ENCODE measurements at places on chromosomes 11 and 22.

DNA sequence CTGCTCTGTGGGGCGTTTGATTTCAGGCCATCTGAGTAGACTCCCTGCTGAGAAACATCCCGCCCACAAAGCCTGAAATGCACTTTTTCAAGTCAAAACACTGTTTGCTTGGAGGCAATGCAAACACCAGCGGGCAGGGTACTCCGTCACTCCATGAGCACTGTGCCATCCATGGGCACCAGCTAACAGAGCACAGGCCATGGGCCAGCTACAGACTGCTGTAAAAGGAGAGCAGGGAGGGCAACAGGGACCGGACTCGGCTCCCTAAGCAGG lies 16.6 kb upstream of the EFCAB6 start:
- no peak for DNase-seq

DNA sequence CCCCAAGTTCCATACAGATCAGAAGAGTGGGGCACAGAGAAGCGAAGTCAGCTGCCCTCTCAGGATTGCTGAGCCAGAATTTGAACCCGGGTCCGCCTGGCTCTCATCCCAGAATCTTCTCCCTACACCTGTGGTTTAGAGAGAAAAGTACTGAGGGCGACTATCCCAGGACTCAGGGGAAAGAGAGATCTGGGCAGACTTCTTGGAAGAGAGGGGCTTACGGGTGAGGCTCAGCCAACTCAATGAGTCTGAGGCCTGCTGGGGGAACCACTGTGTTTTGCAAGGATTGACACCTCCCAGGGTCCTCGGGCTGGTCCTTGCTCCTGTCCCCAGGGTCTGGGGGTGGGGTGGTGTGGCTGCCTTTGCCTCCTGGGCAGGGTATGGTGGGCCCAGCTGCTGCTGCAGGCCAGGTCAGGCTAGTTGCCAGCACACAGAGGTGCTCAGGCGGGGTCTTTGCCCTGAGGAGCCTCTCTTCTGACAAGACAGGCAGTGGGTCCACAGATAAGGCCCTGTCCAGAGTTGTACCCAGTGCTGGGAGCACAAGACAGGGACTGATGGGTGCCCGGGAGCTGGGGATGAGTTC lies 1.2 kb downstream of the CAPN5 start:
- DNase-seq, result no peak

- no peak for DNase-seq
Observed at GRCh38 chr11:10298342-10298741, 4.3 kb upstream of the SBF2 start.

DNA sequence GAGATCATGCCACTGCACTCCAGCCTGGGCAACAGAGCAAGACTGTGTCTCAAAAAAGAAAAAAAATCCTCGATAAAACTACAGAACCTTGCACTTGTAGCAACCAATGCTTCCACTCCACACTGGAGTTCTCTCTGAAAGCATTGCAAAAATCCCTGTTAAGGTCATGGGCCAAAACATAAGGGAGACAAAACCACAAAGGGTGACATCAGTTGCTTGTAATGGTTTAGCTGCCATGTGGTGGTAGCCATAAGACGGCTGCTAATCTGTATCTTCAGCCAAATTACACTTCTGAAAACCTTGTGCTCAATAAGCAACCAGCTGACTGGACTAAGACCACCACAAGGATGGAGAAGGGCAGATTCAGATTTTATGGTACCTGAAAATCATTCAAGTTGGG lies 20.6 kb upstream of the TPH1 start:
- DNase-seq, result no peak

DNA sequence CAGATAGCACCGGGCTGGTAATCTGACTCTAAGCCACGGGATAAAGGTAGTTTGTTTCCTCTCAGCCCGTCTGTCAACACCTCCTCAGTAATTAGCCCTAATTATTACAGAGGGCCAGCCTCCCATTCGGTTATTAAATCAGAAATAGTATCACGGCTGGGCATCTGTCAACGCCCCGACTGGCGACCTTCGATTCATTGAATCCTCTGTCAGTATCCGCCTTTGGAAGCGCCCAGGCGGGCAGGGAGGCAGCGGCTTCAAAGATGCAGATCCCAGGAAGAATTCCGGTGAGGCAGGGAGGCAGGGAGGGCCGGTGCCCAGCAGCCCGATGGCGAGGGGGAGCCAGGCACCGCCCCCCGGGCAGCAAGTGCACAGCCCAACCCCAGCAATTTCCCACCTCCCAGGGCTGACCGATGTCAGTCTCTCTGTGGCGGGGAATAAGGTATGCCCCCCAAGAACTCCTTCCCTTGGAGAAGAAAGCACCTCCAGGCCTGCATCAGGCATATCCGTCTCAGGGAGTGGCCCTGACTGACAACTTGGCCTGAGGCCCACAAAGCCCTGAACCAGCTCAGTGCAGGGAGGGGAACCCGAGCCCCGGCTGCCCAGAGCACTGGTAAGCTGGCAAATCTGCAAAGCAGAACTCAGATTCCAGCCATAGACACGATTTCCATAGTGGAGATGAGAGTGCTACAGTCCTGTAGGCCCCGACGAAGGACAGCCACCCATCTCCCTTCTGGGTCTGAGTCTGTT lies 11.4 kb downstream of the GNB1L start:
- no peak for DNase-seq

GRCh38 chr11:72869831-72870230 lies 55.6 kb downstream of the ATG16L2 start:
- DNase-seq, result no peak

- DNase-seq, result no peak
Observed at GRCh38 chr22:39247361-39247760, 2.6 kb upstream of the PDGFB start.

DNA sequence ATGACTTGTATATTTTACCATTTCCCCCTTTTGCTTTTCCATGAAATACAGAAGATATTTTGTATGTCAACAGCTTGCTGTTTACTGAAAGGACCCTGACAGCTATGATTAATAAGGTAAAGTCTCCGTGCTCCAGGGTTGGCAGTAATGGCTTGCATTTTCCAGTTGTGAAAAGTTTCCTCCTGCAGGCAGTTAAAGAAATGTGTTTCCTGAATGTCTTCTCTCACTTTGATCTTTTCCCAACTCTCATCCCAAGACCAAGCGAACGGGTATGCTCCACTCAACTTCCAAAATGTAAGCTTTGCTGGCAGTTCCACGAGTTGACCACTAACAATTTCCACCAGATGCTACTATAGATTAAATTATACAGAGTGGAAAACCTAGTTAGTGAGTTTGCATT lies 8.9 kb downstream of the FIBIN start:
- DNase-seq, result no peak

- DNase-seq, result no peak
Observed at GRCh38 chr11:34601085-34601444, 19.8 kb upstream of the EHF start.

DNA sequence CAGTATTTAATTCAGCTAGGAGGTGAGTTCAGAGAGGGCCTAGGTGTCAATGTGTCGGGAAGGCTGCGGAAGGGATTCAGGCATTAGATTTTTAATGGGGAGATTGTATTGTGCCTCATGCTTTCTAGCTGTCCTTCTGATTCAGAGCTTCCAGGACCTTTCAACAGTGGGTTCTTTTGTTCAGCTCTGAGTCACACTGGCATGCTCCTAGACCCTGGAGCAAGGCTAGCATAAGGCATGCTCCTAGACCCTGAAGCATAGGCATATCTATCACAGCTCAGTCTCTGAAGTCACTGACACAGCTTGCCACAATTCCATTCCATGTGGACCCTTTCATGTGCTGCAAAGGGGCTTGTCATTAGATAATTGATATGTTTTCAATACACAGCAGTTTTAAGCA lies 396.9 kb downstream of the RAB38 start:
- DNase-seq, result no peak

- no peak for DNase-seq
Observed at GRCh38 chr11:40227730-40228129, 1231.7 kb downstream of the LRRC4C start.

- no peak for DNase-seq
Observed at GRCh38 chr11:26688701-26689100, 33.2 kb downstream of the SLC5A12 start.

- no peak for DNase-seq
Observed at GRCh38 chr11:93542811-93543229, 371 bp downstream of the SMCO4 start.

DNA sequence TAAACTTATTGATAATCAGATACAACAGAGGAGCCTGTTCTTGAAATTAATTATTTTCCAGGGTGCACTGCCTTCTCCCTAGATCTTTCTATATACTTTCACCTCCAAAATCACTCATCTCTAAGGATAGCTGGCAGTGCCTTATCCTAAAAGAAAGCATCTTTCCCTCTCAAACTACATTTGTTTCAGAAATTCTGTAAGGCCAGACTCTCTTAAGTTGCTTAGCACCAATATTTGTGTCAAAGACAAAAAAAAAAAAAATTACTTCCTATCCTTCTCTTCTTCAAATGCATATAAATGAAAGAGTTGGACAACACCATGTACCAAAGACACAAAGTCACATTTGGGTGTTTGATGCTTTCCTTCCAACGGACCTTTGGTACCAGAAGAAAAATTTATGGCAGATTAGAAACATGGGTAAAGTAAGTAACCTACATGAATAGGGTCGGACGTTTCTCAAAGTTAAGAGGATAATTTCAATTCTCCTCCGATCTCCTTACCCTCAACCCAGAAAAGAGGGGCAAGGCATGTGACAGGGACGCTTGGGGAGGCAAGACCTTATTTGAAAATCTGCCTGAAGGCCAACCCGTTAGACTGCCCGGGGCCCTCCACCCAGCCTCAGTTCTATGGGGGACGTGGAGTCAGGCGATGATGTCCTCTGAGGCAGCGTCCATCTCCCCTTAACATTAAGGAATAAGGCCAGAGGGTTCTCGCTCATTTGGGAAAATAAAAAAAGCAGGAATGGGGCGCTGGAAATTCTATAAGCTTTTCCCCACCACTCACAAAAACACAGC lies 66.3 kb downstream of the ETS1 start:
- DNase-seq, result no peak

DNA sequence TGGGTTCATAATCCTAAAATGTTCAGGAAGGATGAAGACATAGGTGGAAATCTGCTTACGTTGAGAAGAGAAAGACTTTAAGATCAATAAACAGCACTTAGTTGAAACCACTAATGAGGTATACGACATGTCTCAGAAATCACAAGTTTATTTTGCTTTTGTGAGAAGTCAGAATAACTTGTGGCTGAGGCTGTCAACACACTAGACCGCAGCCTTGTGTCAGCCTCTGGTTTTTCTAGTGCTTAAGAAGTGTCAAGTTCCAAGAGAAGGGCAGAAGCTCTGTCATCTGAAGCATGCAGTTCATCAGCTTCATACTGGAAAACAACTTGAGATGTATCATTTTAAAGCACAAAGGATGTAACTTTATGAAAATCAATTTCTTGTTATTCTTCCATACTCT lies 420.9 kb downstream of the METTL15 start:
- no peak for DNase-seq

DNA sequence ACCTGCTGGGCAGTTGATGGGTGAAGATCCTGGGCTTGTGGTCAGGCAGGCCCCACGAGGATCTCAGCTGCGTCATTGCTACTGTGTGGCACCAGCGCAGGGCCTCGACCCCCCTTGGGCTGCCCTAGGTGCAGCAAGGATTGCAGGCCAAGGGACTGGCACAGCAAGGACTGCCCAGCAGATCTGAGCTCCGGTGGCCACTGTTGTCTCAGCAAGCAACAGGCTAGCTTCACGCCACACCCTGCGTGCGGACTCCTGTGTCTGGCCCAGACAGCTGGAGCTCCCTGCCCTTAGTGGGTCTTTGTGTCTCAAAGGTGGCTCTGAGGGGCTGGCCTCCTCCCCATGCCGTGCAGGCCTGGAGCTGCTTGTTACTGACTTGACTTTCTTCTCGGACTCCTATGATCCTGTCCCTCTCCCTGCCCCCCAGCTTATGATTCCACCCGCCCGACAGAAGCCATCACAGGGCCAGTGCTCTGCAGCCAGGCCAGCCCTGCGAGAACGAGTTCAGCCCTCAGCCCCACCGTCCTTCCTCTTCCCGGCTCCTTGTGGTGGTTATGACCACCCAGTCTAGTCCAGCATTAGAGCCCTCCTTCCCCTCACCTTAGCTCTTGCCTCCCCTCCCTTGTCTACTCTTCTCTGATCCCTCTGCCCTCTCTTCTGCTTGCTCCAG lies 295.6 kb downstream of the TBC1D22A start:
- DNase-seq, result no peak

DNA sequence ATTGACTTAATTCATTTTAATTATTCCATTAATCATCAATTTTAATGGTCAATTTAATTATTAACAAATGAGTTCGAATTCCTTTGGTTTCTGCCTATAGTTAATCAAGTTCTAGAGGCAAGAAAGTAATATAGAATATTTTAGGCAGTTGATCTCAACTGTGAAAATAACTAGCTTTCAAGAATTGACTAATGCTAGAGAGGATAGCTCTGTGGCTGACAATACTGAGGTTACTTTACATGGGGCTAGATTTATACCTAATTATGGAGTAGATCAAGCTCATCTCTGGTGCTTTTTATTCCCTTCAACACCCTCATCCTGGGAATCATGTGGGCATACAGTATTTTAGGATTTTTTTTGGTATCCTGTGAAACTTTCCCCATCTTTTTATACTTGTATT lies 259.4 kb downstream of the GRM5 start:
- DNase-seq, result no peak

DNA sequence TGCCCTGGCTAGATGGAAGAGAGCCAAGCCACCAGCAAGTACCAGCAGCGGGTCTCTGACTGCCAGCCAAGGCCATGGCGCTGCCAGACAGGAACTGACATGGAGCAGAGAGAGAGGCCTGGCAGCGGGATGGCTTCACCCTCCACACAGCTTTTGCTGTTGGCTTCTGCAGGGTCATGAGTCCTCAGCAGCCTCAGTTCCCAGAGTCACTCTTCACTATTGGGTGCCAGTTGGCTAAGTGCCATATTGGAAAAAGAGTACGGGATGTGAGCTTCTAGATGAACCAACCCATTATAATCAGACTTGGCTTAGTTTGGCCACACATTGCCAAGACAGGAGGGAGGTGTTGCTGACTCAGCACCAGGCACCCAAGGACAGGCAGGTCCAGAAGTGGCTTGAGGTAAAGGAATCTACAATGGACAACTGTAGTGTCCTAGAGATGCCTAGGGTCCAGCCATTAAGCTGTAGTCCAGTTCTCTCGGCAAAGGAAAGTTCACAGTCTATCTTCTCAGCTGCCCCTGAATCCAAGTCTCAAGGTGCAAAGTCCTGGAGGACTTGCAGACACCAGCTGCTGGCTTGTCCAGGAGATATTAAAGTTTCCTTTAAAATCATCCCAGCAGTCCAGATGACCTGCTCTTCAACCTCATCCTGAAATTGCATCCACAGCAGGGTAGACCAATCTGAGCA lies 40.7 kb upstream of the POU2AF1 start:
- no peak for DNase-seq

All from activated effector memory CD4-positive, alpha-beta T cell treated with Interleukin-2 at 50 U/mL for 16 hours (primary cell).